ENCODE measurements at places on chromosomes 4 and X. TPM values are rescaled to one million over a fixed set of nuclear protein-coding genes. Genes with fewer than 3 reads are reported as not detected.

- peak; percentile 20 for DNase-seq
These were observed 15.4 kb downstream of the OCIAD2 start for GRCh38 chr4:48891028-48891619.

DNA sequence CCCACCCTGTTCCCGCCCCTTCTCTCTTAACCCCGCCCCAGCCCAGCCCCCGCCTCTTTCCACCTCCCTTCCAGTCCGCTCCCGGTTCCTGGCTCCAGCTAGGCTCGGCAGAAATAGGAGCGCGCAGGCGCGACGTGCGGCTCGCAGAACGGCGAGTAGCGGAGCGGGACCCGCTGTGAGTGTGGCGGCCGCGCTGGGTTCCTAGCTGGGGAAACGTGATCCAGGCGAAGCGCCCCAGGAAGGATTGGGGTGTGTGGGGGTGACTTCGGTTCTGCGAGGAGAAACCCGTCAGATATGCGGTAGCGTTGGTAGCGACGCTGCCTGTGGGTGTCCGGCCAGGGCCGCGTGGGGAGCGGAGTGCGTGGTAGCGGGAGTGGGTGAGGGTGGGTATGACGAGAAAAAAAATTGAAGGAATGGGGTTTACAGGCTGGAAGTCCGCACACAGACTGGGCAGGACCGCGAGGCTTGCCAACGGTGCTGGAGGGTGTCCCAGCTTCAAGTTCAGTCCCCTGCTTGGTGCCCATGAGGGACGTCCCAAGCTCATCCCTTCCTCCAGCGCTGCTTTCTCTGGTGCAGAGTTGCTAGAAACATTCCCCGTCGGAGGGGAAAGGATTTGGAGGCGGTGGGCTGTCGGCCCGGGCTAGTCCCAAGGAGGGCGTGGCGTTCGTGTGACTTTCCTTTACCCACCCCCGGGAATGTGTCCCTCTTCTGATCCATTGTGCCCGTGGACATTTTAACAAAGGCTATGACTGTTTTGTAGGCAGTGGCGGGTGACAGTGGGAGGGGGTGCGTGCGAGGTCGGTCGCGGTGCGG lies at the start of gene PRRG1:
Gene PRRG1 (plus strand): TSS at position 144 of the 813 bp plus-strand sequence. CDS start 56,886 bp downstream, outside the sequence.
- no peak for DNase-seq

- no peak for DNase-seq
These were observed 37.3 kb upstream of the IGFBP7 start for GRCh38 chr4:57147335-57148060.

GRCh38 chr4:25051534-25051933 lies 20.8 kb upstream of the LGI2 start:
- DNase-seq, result no peak

Gene RPA4
- total RNA-seq, result not detected

DNA sequence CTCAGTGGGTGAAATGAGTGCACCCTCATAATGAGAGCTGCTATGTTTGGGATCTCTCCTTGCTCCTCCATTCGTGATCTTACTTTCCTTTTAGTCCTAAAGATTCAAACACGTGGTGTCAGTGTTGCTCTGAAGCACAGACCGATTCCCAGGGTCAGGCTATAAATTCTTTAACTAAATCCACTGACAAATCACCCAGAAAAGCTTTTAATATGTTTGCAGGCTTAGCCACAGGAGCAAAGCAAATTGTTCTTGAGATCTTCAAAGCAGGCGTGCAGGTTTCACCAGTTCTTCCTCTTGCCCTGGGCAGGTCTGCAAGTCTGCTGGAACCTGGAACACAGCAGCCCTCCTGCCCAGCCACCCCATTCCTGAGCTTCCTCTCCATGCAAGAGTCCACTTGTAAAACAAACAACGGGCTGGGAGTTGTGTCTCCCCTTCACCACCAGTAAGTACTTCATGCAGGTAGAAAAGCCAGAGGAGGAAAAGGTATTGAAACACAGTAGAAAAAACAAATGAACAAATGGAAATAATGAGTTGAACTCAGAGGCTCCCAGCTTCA lies 70.1 kb upstream of the ENPP6 start:
- DNase-seq, result peak; percentile 51
